NCI-H1930 (cell line): ENCODE measurements at places on chromosomes 6 and 20.

- DNase-seq: peak; percentile 48
Observed at GRCh38 chr6:23659125-23659524, 466.9 kb upstream of the NRSN1 start.

DNA sequence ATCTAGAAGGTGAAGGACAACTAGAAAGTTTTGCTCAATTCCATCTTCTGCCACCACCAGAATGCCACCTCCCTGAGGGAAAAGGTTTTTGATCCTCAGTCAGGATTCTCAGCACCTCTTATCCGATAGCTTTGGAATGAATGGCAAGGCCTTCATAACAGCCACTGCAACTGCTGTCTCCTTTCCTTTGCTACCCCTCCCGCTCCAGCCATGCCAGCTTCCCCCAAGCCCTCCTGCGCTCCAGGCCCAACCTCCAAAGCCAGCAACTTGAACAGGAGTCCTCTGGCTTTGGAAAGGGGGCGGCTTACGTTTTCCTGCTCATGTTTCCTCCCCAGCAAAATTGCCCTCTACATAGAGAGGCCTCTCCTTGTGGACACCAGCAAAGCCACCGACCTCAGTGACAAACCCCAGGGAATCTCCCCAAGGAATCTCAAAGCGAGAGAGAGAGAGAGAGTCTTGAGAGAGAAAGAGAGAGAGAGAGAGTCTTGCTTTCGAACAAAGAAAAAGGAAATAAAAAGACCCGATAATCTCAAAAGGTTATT is 420 bp upstream of the BTN2A1 start:
- DNase-seq: no peak

GRCh38 chr6:105921781-105922180 is 164.4 kb upstream of the PRDM1 start:
- DNase-seq: no peak

- no peak for DNase-seq
Observed at GRCh38 chr6:11224252-11224965, 8.1 kb downstream of the NEDD9 start.

DNA sequence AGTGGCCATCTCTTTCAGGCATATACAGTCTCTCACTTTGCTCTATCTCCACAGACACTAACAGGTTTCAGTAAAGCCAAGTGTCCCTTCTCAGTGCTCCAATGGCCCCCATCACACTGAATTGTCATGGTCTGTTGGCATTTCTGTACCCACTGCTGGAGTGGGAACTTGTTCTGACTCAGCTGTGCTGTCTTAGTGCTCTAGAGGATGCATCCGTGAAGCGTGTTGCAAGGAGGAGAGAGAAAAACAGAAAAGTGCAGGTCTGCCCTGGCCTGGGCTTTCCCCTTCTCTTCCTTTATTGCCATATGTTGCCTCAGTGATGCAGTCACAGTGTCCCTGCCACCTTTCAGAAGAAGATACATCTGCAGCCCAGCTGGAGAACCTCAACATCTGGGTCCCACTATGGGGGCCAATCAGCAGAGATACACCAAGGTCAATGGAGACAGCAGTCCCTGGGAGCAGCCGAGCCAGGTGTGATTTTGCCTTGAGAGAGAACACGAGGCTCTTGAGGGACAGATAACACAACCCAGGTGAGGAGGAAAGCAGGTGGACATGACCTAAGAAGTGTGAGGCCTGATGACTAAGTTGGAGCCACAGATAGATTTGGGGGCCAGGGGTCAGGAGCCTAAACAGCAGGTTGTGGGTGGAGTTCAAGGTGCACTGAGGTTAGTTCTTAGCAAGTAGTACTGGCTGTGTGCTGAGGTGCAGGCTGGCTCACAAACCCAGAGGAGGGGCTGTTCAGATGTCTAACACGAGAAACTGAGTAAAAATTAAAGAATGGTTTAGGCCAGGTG is 5.6 kb upstream of the PLCG1 start:
- no peak for DNase-seq

DNA sequence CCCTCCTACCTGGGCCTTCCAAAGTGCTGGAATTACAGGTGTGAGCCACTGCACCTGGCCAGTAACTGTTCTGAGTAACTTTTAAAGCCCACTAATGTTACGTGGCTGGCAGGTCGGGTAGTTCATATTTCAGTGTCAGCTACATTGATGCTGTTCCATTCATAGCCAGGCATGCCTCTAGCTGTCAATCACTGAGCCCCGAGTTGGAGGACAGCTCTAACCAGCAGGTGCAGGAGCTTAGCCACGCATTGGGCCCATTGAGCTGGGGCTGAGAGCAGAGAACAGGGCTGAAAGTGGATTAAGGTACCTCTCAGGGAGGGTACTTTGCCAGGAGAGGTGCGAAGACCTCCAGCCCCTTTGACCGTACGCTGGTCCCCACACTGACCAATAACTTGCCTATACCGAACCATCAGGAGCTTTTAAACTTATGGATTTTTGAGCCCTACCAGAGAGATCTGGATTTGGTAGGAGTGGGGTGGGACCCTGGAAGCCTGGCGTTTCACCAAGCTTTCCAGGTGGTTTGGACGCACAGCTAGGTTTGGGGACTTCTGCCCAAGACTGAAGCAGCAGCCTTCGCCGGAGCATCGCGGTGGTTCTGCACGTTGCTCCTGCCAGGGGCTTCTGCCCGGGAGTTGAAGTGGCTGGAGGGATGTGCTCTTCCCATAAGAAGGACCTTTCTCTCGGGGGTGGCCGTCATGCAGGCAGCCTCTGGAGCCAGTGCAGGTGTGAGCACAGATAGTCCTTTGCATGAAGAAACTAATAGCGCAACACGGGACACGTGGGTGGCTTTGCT is 82.6 kb downstream of the SERAC1 start:
- no peak for DNase-seq

- DNase-seq: no peak
Observed at GRCh38 chr6:152004036-152004566, 196.6 kb downstream of the ESR1 start.

DNA sequence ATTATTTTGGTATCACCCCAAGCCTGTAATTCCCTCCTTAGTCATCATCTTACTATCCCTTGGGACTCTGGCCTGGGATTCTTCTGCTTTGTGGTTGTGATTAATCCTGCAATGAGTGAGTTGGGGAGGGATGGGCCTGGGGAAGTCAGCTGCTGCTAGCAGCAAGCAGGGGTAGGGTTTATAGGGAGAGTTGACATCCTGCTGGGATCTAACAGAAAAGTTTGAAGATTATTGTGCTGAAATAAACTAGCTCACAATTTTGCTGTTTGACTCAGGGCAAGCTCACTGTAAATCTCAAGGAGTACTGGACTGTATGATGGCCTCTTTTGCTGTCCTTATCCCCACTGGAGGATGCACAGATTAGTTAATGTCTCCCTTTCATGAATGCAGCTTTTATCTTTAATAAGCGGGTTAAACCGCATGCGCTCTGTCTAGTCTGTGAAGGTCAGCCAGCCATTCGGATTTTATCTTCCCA is 83.4 kb downstream of the JARID2 start:
- DNase-seq: no peak

DNA sequence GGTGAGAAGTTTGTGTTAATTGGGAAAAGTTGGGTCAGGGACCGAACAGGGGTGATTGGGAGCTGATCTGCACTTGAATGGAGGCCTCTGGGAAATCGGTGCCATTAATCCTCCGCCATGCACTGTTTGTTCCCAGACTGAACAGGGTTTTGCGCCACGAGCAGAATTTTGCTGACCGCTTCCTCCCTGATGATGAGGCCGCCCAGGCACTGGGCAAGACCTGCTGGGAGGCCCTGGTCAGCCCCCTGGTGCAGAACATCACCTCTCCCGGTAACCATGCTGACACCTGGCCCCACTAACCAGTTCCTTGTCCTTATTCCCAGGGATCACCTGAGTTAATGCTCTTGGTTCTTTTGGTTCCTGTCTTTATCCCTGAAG is 21.7 kb downstream of the CUL9 start:
- no peak for DNase-seq

- DNase-seq: no peak
Observed at GRCh38 chr6:157471077-157471686, 90.2 kb downstream of the ZDHHC14 start.

GRCh38 chr6:167987396-167988153 is 9.9 kb upstream of the KIF25 start:
- DNase-seq: no peak

DNA sequence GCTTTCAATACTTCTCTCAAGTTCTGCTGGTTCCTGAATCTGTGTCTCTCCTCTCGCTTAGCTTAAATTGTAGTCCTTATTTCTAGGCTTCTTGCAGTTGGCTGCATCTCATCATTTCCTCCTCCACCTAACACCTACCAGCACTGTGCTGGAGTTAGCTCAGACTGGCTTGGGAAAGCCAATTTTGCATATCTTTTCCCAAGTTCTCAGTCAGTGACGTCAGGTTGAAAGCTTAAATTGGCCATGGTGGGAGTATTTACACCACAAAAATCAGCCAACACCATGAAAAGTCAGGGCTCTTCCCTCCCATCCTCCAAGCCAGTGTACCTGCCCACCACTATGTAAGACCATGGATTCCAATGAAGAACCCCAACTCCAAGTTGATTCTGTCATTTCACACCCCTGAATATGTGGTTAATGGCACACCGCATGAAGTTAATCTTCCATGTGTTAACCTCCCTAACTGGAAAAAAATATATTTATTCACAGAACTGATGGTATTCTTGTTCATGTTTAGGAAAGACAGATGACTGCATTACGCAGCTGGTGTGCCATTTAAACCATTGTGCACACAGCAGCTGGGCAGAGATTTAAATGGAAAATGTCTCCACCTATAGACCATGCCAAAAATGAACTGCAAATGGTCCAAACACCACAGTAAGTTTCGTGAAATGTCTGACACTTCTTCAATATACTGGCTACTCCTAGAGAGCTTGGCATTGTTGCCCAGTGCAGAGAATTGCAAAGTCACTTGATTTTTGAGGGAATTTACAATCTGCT is 274.1 kb upstream of the MAP3K7 start:
- no peak for DNase-seq

DNA sequence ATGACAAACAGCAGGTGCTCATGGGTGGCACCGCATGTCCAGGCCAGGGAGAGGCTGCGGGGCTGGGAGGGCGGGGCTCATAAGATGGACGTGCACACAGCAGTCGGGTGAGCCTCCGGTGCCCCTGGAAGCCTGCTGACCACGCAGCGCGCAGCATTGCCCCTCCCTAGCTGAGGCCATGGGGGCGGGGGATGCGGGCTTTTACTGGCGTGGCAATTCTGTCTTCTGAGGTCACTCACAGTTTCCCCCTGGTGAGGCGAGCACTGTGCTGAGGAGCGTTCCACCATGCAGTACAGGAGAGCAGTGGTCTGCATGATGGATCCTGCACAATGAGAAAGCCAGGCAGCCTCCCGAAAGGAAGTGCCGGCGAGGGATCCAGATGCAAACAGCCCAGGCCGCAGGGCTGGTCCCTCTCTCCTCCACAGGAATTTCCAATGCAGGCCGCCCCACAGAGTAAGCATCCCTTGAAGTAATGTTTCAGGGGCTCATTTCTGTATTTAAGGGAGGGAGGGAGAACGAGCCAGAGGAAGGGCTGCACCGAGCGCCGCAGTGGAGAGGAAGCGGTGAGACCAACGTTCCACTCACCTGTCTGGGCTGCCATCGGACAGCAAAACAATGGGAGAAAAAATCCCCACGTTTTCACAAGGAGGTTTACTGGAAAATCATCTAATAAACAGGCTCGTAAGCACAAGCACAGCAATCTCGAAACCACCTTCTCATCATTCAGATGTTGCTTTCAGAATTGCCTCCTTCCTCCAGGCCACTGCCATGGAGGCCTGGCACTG is 56.0 kb downstream of the IRF4 start:
- DNase-seq: no peak

GRCh38 chr6:6713657-6714056 is 125.1 kb downstream of the LY86 start:
- DNase-seq: no peak

- DNase-seq: no peak
Observed at GRCh38 chr20:62765432-62766070, 30.7 kb upstream of the MRGBP start.

- DNase-seq: no peak
Observed at GRCh38 chr6:48315051-48315719, 204.2 kb upstream of the PTCHD4 start.

GRCh38 chr20:2305029-2305428 is 9.2 kb downstream of the TGM3 start:
- no peak for DNase-seq

- no peak for DNase-seq
Observed at GRCh38 chr6:21900730-21901129, 307.2 kb downstream of the SOX4 start.

DNA sequence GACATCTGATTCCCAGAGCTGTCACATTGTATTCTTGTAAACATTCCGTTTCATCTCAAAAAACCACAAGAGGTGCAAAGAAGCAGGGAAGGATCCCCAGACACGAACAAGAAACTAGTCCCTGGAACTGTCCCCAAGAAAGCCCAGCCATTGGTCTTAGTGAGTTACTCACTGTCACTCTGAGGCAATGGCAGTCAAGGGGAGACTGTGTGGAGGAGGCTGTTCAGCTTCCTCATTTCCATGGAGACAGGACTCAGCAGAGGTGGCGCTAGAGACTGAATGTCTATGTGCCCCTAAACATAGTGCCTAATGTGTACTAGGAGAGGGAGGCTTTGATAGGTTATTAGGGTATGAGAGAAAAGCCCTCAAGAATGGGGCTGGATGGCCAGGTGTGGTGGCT is 11.1 kb downstream of the ULBP1 start:
- no peak for DNase-seq

GRCh38 chr6:25833136-25833535 is 1.3 kb upstream of the SLC17A1 start:
- DNase-seq: no peak

DNA sequence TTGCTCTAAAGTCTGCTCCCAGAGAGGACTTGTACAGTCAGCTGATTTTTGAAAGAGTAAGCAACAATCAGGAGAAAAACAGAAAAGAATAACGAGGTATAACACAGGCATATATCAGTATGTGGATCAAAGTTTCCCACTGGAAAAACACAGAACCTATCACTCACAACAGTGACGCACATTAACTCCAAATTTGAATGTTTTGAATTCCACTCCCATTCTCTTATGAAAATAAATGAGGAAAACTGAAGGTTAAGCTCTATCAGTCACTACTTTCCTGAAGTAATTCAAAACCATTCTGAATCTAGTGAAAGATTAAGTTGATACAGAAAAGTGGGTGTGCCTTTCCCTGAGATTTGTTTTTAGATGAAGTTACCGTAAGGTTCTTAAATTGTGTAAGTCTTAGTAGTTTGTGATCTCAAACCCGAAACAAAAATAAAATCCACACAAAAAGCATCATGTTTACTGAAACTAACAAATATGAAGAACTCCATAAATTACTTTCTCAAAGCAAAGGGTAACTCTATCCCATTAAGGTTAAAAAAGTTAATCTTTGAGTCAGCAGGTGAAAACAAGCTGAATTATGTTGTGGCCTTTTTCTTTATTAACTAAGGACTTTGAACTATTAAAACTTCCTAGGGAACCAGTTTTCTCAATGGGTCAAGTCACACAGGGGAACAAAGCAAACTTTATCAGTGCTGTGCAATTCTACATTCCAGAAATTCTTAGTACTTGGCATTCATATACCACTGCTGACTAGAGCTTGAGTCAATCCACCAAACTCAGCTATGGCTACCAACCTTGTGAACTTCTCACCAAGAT is 115.7 kb downstream of the OGFRL1 start:
- DNase-seq: no peak
